ENCODE measurements at places on chromosomes 1 and 21. TPM values are rescaled to one million over a fixed set of nuclear protein-coding genes. Genes with fewer than 3 reads are reported as not detected.

DNA sequence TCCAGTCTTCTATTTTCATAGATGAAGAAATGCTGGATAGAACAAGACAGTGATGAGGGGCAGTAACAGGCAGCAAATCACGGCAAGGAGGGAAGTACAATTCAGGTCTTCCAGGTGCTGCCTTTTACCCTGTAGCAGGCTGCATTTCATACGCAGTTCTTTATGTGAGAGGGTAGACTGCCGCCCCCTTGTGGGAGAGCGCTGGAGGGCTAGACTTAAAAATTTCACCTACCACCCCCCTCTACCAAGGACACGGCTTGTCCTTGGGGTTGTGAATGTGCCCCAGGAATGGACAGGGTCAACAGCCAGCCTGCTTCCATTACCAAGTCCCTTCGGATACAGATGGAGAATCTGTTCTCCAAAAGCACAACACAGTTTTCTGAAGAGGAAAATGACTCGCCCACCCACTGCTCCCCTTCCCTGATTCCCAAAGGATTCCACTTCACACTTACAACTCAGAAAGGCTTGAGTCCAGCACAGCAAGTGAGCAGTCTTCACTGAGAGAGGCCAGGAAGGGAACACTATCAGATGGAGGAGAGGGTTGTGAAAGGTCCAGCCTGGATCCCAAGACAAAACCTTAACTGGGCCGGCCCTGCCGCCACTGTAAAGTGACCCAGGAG is 7.4 kb downstream of the WDR77 start:
- no peak for DNase-seq

GRCh38 chr1:166915042-166915441 is 39.0 kb upstream of the TADA1 start:
- no peak for DNase-seq

The OLFML3 gene
- 26.7 TPM for total RNA-seq

DNA sequence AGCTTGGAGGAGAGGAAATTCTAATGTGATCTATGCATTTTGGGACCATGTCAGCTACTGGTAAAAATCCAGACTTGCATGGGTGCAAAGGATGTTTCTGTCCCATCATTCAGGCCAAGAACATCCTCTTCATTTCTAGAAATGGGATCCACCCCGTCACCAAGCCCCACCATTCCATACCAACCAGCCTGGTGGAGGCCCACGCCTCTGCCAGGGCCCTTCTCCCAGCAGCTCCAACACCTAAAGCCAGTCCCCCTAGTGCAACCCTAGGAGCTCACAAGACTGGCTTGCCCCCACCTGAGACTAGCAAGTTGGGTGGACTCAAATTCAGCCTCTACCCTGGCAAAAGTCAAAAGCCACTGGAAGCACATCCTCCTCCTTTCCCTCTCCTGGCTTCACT is 1.9 kb downstream of the ARHGEF11 start:
- no peak for DNase-seq

DNA sequence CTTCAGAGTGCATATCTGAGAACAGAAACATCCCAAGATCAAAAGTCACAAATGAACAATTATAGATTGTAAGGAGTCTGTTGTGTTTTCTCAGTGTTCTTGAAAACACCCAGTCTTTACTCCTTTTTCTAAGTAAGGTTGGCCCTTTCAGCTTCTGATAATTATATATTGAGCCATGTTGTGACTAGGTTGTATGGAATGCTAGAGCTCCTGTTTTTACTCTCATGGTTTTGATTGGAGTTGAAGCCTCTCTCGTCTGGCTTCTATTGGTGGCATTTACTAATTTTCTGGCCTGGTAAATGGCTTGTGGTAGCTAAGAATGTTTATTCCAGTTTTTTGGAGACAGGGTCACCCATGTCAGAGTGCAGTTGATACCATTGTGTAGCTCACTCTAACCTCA is 84.7 kb downstream of the NDUFS5 start:
- peak; percentile 81 for DNase-seq

The TSPEAR gene
- total RNA-seq = not detected

DNA sequence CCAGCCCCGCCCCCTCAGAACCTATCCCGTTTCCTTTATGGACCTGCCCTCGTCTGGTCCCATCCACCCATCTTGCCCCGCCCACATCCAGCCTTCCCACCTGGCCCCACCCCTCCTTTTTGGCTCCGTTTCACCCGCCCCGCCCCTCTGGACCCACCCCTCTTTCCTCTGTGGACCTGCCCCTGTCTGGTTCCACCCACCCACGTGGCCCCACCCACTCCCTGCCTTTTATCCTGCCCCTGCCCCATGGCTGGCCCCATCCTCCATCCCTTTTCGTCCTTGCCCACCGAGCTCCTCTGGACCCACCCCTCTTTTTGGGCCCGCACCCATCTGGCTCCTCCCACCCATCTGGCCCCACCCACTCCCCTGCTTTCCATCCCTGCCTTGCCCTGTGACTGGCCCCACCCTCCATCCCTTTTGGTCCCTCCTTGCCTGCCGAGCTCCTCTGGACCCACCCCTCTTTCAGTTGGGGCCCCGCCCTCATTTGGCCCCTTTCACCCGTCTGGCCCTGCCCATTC is 177.3 kb downstream of the CAMTA1 start:
- DNase-seq = no peak

- no peak for DNase-seq
Measured at GRCh38 chr1:184145083-184145482, 93.6 kb downstream of the TSEN15 start.

DNA sequence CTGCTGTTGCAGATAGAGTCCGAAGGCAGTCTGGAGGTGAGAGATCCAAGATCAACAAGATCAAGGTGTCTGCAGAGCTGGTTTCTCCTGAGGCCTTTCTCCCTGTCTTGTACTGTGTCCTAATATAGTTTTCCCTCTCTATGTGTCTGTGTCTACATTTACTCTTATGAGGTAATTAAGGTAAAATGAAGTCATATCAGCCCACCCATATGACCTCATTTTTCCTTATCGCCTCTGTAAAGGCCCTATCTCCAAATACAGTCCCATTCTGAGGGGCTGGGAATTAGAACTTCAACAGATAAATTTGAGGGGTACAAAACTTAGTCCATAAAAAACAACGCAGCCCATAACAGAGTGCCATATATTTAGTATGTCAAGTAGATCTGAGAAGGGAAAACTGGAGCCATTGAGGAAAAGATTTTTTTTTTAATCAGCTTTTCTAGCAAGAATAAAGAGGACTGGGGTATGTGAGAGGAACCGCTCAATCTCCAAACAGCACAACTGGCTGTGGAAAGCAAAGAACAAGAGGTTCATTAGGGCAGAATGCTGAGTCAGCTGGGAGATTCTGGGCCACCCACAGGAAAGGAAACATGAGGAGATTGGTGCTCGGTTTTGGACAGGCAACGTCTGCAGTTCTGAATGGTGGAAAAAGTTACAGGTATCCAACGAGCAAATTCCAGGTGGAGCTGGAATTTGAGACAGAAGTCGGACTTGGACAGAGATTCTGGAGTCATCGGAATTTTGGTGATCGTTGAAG is 65.7 kb downstream of the MAP3K21 start:
- no peak for DNase-seq

GRCh38 chr1:51729156-51729823 is 112.4 kb downstream of the OSBPL9 start:
- peak; percentile 83 for DNase-seq

GRCh38 chr1:180643693-180644092 is 11.9 kb downstream of the XPR1 start:
- no peak for DNase-seq

DNA sequence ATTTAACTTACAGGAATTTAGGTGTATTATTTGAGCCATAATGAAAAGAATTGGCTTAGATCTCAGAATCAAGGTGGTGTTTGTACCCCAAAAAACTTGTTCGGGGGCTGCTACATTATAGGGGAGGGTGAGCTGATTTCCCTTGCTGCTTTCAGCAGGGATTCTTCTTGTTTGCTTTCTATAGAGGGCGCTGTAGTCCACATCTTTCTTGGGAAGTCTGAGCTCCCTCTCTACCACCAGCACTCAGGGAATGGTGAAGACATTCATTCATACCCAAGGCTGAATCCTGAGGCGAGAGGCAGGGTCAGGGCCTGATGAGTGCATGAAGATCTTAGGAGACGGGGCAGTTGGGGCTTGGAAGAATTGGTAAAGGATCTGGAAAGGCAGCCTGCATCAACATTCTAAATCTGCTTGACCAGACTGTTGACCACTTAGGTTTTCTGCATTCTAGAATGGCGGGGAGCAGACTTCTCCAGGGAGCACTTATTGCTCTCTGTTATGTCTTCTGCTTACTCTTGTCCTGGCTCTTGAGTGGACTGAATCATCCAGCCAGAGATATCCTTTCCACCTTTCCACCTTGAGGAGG is 18.9 kb downstream of the SPATA46 start:
- DNase-seq = no peak

The GUCA2A gene
- total RNA-seq = not detected

The COL11A1 gene
- 810 TPM for total RNA-seq

Data from astrocyte (in vitro differentiated cells and primary cell).